ENCODE measurements at places on chromosomes 2 and 18.

- DNase-seq, result no peak
Observed at GRCh38 chr18:29383311-29384273, 1206.7 kb upstream of the CDH2 start.

DNA sequence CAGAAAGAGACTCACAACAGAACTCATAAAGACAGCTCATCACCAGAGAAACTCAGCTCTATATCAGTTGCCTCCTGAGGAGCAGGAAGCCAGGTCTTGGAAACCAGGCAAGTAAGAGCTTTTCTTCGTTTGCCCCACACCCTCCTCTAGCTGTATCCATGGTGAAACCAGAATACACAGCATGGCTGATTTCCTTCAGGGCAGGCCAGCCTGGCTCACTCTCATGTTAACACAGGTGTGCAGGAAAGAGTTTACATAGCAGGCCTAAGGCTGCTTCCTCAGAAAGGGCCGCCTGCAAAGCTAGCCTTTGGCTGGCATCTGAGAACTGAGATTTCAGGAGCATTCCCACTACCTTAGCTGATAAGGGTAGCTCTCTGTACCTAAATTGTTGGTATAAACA is 65.7 kb downstream of the KLHL14 start:
- DNase-seq, result no peak

DNA sequence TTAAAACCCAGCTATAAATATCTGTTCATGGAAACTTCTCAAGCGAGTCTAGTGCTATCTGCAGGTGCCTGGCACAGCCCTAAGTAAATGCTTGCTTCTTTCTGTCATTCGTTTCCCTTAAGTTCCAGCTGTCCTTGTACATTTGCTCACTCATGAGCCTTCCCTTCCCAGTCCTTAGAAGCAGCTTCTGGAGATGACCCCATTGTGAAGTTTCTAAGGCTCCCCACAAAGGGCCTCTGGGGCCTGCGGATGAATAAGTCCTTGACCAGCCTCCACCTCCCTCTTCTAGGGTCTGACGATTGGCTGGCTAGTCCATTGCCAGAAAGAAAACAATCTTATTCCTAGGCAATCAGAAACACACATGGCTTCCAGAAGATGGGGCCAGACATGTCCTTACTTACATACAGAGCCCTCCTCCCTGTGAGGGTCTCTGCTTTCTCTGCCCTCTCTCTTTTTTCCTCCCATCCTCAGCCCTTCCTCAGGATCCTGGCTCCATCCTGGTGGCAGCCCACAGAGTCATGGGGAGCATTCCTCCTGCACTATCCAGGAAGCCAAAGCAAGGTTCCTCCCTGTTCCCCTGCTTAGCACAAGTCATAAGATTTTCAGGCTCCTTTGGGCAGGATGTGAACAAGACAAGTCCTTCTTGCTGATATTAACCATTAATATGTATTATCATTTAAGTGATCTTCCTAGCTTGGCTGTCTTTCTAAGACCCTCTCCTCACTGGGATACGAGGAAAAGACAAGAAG is 87.3 kb downstream of the TNFRSF11A start:
- no peak for DNase-seq

- no peak for DNase-seq
Observed at GRCh38 chr2:207260947-207261346, 95.2 kb upstream of the KLF7 start.

DNA sequence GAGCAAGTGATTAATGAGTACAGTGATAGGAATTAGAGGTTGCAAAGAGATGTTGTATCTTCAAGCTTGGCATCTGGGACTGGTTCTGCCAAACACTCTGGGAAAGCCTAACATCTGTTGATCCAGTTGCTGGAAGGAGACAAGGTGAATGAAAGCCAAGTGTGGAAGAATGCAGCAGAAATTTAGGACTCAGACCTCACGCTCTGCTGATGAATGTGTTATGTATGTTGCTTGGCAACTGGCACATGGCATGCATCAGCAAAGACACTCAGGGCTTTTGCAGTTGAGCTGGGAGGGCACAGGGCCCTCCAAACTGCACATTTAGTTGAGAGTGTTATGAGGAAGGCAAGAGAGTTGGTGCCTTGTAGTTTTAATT is 105.5 kb downstream of the COLEC12 start:
- peak; percentile 93 for DNase-seq

- DNase-seq, result no peak
Observed at GRCh38 chr2:67773851-67774250, 289.0 kb downstream of the C1D start.

DNA sequence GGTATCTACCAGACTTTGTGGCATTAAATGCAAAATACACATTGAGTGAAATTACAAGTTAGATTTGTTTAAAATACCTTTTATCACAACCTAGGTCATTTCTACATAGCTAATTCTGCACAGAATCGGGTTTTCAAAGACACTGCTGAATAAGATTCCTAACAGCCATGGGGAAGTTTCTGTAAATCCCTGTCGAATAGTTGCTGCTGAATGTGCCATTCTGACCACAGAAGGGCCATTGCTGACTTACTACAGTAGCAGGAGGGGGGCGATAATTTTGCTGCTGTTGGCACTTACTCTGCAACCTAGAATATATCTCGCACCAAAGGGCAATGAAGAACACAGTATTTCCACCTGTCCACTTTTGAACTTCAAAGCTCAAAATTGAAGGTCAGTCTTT is 232.8 kb downstream of the TCF4 start:
- DNase-seq, result no peak

DNA sequence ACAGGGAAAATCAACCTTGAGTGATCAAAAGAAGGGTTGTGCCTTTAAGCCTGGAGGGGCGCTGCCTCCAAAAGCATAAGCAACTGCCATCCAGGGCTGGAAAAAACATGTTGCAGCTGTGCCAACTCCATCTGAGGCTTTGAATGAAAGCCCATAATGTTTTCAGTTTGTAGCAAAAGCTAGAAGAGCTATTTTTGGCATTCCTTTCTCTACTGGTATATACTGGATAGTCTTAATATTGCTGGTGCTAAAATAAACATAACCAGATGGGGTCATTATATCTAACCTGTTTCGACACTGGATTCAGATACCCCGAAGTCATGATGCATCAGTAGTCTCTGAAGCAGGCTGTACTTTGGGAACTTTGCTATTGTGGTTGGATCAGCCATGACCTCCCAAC is 25.1 kb downstream of the ANXA4 start:
- DNase-seq, result no peak

- DNase-seq, result no peak
Observed at GRCh38 chr2:86331384-86331783, 6.0 kb downstream of the REEP1 start.

DNA sequence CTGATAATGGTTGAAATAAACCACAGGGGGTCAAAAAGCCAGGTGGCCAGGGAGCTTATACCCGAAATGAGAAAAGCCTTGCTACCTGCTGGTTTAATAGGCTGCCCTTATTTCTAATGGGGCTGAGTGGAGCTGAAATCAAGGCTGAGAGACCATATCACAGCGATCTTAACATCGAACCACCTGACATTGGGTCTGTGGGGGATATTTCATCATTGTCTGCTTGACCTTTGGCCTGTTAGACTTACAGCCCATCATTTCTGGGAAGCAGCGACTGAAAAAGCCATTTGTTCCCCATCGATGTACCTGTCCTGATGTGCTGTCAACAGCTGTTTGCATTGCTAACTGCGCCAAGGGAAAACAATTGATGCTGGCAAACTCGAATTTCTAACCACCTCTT is 199.7 kb upstream of the SLC14A2 start:
- DNase-seq, result no peak

DNA sequence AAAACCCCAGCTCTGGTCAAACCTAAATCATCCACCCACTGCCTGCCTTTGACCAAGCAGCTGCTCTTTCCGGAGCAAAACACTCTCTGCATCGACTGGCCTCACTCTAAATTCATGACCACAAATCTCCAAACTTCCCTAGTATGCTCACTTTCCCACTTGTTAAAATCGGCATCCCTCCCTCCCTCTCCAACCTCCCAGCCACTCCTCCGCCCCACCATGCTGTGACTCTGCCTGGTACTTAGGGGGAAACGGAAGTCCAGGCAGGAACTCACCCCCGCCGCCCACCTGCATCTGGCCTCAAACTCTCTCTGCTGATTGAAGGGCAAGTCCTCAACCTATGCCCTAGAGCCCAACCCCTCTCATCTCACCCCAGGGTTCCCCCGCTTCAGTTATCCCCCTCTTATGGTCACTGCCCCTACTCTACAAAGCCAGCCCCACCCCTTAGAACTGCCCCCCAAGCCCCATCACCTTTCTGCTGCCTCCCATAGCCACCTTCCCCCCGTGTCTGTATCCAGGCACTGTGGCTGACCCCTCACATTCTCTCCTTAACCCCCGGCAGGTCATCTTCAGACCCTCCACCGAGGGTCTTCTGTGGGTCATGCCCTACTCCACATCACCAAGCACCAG is 3.8 kb upstream of the ADRA2B start:
- DNase-seq, result no peak

GRCh38 chr2:105888625-105889024 is 143.9 kb downstream of the NCK2 start:
- DNase-seq, result no peak

- DNase-seq, result no peak
Observed at GRCh38 chr2:112095681-112096080, 40.6 kb downstream of the TMEM87B start.

GRCh38 chr18:66867653-66868052 is 263.8 kb upstream of the CDH19 start:
- no peak for DNase-seq

DNA sequence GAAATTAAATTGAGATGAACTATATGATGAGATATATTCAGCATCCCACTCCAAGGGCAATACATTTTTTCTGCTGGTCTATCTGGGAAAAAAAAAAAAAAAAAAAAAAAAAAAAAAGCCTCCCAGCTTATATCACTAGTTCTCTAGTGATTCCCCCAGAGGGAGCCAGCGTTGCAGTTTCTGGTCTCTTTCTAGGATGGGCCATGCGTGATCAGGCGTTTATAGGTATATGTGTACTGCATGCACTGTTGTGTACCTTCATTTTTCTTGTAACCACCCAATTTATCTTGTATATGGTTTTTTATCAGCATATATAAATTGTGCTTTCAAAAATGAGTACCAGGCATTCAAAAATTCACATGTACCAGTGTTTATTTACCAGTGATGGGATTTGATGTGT is 35.1 kb downstream of the DCDC2C start:
- peak; percentile 47 for DNase-seq

DNA sequence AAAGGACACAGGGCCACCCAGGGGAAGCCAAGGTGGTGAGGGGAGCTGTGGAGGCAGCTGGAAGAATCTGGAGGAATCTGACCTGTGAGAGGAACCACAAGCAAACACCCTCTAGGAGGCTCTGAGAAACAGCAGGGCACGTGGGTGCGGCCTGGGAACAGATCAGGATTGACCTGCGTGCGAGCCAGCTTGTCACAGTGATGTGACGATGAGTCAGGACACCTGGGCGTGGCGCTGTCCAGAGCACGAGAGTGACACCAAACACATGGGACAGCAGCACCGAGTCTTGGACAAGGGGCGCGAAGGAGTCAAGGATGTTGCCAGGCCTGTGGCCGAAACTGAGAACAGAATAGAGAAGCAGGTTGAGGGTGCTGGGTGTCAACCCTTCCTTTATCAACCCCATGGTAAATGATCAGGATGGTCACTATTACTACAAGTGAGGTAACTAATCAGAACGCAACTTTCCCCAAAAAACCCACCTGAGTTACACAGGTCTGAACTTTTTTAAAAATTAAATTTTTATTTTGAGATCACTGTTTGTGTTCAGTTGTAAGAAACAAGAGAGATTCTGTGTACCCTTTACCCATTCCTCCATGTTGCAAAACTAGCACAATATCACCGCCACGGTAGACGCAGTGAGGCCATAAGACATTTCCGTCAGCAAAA is 637 bp upstream of the SFT2D3 start:
- no peak for DNase-seq

DNA sequence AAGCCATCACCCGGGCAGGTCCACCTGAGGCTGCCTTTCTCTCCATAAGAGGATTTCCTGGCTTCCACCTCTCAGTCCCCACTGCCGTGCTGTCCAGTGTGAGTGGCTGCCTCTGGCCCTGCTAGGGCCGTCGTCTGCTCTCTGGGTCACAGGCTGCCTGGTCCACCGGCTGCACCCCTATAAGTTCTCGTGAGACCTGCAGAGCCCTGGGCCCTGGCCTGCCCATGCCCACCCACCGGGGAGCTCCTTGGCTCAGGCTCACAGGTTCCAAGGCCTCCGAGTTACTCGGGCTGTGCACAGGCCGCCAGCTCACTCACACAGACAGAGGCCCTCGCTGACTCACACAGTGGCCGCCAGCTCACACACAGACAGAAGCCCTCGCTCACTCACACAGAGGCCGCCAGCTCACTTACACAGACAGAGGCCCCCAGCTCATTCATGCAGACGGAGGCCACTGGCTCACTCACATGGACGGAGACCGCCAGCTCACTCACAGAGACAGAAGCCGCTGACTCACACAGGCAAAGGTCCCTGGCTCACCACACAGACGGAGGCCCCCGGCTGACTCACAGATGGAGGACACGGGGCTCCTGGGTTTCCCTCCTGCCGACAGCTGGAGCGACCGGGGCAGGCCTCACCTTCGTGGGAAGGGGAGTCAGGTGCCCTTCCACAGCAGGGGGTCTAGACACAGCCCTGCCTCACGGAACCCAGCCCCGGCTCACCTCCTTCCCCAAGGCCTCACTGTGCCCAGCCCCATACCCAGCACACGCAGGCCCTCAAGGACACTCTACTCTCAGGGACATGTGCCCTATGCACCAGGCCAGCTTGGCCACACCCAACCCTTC is 334.1 kb upstream of the MYT1L start:
- no peak for DNase-seq

- no peak for DNase-seq
Observed at GRCh38 chr18:78603102-78603983, 376.3 kb upstream of the SALL3 start.

GRCh38 chr2:25380586-25381375 is 39.1 kb upstream of the DNMT3A start:
- no peak for DNase-seq

GRCh38 chr2:214135966-214136365 is 274.9 kb upstream of the VWC2L start:
- no peak for DNase-seq

GRCh38 chr18:48826271-48826670 is 124.5 kb downstream of the SMAD7 start:
- DNase-seq, result no peak

GRCh38 chr18:42326752-42327151 is 371.7 kb downstream of the PIK3C3 start:
- peak; percentile 2 for DNase-seq

GRCh38 chr2:145026456-145027455 is 506.8 kb upstream of the ZEB2 start:
- no peak for DNase-seq

- DNase-seq, result no peak
Observed at GRCh38 chr2:235078182-235078581, 126.4 kb downstream of the SH3BP4 start.

DNA sequence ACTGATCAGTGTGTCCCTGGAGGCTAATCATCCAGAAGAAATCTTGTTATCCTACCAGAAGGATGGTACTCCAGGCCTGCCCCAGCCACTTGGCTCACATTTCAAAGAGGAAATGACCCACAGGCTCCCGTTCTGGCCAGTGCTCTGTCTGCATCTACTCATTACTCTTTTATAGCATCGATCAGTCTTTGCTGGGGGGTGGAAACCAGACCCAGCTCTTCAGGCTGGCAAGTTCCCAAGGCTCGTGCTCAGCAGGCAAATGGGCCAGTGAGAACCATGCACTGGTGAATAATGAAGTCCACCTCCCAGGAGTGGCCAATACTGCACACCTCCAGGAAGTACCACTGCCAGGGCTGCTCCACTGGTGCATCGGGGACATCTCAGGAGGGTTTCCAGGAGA is 38.8 kb downstream of the DNER start:
- DNase-seq, result no peak

- DNase-seq, result no peak
Observed at GRCh38 chr18:21702602-21703001, 2.0 kb downstream of the ABHD3 start.
